ENCODE measurements at places on chromosomes 1 and 21. TPM values are rescaled to one million over a fixed set of nuclear protein-coding genes. Genes with fewer than 3 reads are reported as not detected.

The CSF3R gene
- total RNA-seq, result not detected

The YTHDF2 gene
- total RNA-seq, result 62.4 TPM

The LRRC7 gene
- total RNA-seq, result not detected

The SPRR2E gene
- total RNA-seq, result not detected

The C4BPB gene
- not detected for total RNA-seq

The REN gene
- total RNA-seq, result 0.37 TPM

The HNRNPR gene
- total RNA-seq, result 65.4 TPM

Data from subcutaneous preadipocyte (primary cell).